ENCODE measurements at places on chromosomes 7 and 10. TPM values are rescaled to one million over a fixed set of nuclear protein-coding genes. Genes with fewer than 3 reads are reported as not detected.
A peak's percentile ranks its signal among the peaks of the same experiment; 100 is the strongest.

The KNDC1 gene
- 3.1 TPM for total RNA-seq

The HYCC1 gene
- total RNA-seq: 28.8 TPM

The FGL2 gene
- 19.1 TPM for total RNA-seq

The WDR86 gene
- total RNA-seq: 33.8 TPM

- DNase-seq: no peak
Measured at GRCh38 chr7:103134836-103135554, 13.9 kb downstream of the NAPEPLD start.

GRCh38 chr7:135736586-135737305 lies 8.8 kb upstream of the SLC13A4 start:
- no peak for DNase-seq

- no peak for DNase-seq
Measured at GRCh38 chr10:124663766-124664360, 80.3 kb downstream of the FAM53B start.

- DNase-seq: no peak
Measured at GRCh38 chr7:133310232-133310862, 57.5 kb downstream of the EXOC4 start.

DNA sequence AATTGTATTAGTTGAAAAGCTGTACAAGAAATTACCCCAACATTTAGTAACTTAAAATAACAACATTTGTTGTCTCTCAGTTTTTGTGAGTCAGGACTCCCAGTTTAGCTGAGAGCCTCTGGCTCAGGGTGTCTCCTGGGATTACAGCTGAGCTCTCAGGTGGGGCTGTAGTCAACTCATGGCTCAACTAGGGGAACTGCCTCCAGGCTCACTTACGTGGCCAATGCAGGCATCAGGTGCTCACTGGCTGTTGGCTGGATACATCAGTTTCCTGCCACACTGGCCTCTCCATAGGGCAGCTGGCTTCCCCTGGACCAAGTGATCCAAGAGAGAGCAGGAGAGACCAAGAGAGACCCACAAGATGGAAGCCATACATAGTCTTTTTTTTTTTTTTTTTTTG lies 17.5 kb downstream of the CCNY start:
- no peak for DNase-seq

- DNase-seq: peak; percentile 19
Measured at GRCh38 chr7:142459551-142459963, 201.7 kb upstream of the PRSS58 start.

DNA sequence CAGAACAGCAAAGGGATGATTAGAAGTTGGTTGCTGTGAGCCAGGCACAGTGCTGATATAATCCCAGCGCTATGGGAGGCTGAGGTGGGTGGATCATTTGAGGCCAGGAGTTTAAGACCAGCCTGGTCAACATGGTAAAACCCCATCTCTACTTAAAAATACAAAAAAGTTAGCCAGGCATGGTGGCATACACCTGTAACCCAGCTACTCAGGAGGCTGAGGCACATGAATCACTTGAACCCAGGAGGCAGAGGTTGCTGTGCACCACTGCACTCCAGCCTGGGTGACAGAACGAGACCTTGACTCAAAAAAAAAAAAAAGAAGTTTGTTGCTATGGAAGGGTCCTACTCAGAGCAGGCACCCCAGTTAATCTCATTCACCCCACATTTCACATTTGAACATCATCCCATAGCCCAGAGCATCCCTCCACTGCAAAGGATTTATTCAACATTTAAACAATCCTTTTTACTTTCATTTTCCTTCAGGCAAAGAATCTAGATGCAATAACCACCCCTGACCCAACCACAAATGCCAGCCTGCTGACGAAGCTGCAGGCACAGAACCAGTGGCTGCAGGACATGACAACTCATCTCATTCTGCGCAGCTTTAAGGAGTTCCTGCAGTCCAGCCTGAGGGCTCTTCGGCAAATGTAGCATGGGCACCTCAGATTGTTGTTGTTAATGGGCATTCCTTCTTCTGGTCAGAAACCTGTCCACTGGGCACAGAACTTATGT lies 4.1 kb downstream of the IL6 start:
- DNase-seq: no peak

- DNase-seq: no peak
Measured at GRCh38 chr7:23247046-23247602, 549 bp downstream of the GPNMB start.

DNA sequence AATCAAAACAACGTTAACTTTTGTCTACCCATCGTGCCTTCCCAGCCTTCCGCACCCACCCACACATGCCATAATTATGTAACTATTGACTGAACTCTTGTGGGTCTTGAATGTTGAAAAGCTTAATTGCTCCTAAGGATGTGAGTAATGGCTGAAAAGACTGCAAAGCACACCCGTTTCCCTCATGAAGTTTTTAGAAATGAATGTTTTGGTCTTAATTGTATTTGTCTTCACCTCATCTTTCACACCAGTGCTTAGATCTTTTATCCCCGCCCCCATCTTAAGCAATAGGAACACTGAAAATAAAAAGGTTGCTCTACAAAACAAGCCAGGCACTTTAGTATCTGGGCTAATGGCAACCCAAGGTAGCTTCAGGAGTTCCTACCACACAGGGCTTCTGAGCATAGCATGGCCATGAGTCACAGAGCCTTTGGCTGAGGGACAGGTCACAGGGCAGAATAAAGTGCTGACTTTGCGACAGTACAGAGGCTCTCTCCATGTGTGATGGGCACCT lies 690.5 kb downstream of the PARD3 start:
- DNase-seq: no peak

DNA sequence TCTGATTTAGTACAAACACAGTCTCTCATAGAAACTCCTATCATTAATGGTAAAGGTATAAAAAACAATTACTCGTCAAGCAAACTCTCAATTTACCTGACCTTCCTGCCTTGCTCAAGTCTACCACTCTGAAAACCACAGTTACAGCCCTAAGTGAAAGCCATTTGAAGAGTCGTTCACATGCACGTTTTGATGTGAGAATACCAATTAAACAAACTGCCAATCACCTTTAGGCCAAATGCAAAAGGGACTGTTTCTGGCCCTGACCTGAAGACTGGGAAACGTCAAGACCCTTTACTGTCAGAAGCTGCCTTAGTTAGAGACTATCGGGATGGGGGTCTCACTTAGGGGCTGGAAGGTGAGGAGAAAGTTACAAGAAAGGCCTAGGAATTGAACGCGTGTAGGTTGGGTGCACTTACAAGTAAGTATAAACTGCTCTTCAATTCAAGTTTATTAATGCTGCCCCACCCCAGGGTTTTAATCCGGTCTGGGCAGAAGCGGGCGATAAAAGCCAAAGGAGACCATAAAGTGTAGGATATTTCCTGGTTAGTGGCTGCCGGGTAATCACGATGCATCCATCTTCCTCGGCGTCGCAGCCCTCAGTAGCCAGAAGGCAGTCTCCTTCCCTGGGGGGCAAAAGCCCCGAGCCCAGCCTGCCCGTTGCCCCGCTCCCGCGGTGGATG lies 935 bp downstream of the TM9SF3 start:
- peak; percentile 15 for DNase-seq
